MCF 10A (cell line): ENCODE measurements at places on chromosomes 16 and 17.

DNA sequence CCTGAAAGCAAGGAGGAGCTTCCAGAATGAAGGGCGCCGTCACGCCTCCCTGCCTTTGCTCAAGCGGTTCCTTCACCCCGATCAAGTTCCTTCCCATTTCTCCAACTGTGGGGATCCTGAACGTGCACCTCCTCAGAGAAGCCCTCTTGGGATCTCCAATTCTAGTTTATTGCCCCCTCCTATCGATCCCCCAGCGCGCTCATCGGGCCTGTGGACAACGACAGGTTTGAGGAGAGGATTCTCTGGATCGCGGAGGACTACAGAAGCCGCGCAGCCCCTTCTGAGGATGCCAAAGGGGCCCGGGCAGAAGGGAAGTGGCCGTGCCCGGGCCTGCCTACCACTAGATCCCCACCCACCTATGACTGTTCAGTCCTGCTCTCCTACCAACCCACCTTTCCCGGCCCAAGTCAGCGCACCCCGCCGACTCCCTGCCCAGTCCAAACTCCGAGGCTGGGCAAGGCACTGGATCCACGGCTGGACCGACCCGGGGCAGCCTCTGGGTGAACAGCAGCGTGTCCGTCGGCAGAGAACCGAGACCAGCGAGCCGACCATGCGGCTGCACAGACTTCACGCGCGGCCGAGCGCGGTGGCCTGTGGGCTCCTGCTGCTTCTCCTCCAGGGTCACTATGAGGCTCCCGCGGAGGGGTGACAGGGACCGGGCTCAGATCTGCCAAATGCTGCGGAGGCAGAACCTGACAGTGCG, 12.8 kb upstream of the CES3 start:
- H3K27me3 ChIP-seq: no peaks in the 10 kb centered on the region
- peaks cover 8% of the 10 kb centered on the region for H3K36me3 ChIP-seq
- no peak overlapping the region for H3K27ac ChIP-seq
- DNase-seq: no peak
- H3K4me3 ChIP-seq: peak overlapping the region; percentile 68
- peaks cover 21% of the 10 kb centered on the region for H3K4me1 ChIP-seq

- no peak overlapping the region for H3K27ac ChIP-seq
- no peak overlapping the region for H3K4me3 ChIP-seq
- DNase-seq: no peak
- no peaks in the 10 kb centered on the region for H3K4me1 ChIP-seq
Measured at GRCh38 chr16:75860326-75861053, 134.2 kb upstream of the CPHXL start.

- no peaks in the 10 kb centered on the region for H3K36me3 ChIP-seq
- no peaks in the 10 kb centered on the region for H3K4me1 ChIP-seq
- H3K4me3 ChIP-seq: no peak overlapping the region
- DNase-seq: no peak
Measured at GRCh38 chr17:50570528-50570927, 10.0 kb downstream of the CACNA1G start.

GRCh38 chr17:72173499-72174116, 52.8 kb downstream of the SOX9 start:
- peaks cover 12% of the 10 kb centered on the region for H3K27me3 ChIP-seq
- H3K36me3 ChIP-seq: no peaks in the 10 kb centered on the region
- H3K27ac ChIP-seq: no peak overlapping the region
- H3K4me1 ChIP-seq: peaks cover 6% of the 10 kb centered on the region
- no peak overlapping the region for H3K4me3 ChIP-seq

GRCh38 chr16:15829460-15829859, 27.4 kb downstream of the MYH11 start:
- DNase-seq: no peak
- H3K4me1 ChIP-seq: no peaks in the 10 kb centered on the region
- H3K27me3 ChIP-seq: peaks cover 21% of the 10 kb centered on the region
- no peaks in the 10 kb centered on the region for H3K36me3 ChIP-seq
- no peak overlapping the region for H3K4me3 ChIP-seq
- no peak overlapping the region for H3K27ac ChIP-seq

DNA sequence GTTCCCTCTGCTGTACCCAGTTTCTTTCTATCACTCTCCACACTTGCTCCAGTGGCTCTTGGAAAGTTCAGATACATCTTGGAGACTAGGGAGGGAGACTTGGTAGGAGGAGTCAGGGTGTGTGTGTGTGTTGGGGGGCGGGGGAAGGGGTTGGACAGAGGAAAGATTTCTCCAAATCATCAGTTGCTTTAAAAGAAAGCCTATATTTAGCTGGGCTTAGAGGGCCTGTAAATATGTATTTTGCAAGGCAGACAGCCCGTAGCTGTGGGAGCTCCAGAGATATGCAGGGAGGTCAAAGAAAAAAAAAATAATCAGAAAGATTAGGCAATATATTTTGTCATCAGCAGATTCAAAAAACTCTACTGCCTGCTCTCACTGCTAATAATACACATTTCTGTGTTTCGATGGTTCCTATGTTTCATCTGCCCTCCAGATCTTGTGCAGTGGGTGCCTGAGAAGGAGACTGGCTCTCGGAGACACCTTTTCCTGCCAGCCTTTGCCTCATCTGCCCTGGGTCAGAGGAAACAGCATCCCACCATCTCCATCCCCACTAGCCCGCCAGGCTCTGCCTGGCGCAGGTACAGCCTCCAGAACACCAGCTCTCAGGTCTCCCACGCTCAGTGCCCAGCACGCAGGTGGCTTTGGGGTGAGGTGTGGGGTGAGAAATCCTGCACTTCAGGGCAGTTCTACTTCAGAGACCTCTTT, 4.8 kb upstream of the PPP1R9B start:
- peaks cover 11% of the 10 kb centered on the region for H3K4me1 ChIP-seq
- H3K27ac ChIP-seq: no peak overlapping the region
- no peaks in the 10 kb centered on the region for H3K27me3 ChIP-seq
